ENCODE measurements at places on chromosomes 11 and 22. TPM values are rescaled to one million over a fixed set of nuclear protein-coding genes. Genes with fewer than 3 reads are reported as not detected.

DNA sequence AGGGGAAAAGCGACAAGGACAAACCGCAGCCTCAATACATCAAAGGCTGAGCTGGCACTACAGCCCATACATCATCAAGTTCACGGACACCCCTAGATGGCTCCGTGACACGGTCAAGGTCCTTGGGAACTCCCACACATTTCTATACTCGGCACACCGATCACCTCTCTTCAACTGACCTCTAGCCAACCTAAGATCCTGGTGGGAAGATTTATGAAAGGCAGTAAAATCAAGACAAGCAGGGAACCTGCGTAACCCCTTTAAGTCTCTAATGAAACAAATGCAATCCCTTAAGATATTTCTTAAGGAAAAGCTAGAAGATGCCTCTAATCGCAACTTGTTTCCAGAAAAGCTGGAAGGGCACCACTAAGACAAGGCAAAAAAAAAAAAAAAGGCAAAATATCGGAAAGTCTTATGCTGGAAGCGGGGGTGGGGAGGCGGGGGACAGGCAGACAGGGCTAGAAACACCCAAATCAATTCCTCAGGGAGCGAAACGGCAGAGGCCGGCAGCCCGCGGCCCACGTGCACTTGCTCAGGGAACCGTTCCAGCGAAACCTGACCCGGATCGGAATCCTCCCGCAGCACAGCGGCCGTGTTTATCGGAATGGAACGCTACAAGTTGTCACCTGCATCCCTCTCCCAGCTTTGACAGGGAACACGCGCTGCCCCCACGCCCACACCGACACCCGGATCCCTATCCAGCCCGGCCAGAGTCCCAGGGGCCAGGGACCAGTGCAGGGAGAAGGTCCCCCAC is 1.4 kb downstream of the ARHGAP20 start:
- DNase-seq = peak; percentile 84

DNA sequence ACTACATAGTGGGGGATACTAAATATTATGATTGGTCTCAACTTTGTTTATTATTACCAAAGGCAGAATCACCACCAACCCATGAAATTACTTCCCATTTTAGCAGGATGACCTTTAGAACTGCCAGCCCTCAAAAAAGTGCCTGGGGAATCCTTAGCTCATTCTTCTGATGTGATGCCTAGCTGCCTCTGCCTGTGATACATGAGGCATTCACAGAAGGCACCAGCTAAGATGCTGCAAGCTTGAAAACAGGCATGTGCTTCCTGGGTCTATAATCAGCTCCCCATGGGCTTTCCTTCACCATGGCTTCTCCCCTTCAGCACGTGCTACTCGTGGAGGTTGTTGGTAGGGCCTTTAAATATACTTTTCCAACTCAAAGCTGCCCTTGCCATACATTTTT is 50.4 kb upstream of the ARHGAP20 start:
- no peak for DNase-seq

GRCh38 chr11:101881586-101881985 is 33.2 kb upstream of the CEP126 start:
- DNase-seq = no peak

GRCh38 chr11:8871171-8871775 is 39.7 kb upstream of the AKIP1 start:
- peak; percentile 94 for DNase-seq

C2CD3 gene
- 12.4 TPM for total RNA-seq

KRTAP5-1 gene
- total RNA-seq = not detected

DNA sequence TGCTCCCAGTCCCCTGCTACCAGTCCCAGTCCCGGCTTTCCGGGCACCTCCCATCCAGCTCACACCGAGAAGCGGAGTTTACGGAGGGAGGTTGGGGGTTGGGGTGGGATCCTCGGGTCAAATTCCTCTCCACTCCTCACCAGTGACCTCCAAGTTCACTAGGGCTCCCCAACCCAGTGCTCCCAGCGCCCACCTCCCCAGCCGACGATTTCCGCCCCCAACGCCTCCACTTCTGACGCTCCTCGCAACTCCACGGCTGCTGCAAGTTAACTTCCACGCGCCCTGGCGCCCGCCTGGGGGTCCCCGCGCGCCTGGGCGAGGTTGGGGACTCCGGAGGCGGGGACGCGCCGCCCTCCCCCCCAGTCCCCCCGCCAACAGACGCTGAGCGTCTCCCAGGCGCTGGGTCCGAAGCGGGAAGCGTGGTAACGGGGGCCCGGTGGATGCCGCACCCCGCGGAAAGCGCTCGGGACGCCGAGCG is 526 bp downstream of the TPST2 start:
- DNase-seq = no peak

DNA sequence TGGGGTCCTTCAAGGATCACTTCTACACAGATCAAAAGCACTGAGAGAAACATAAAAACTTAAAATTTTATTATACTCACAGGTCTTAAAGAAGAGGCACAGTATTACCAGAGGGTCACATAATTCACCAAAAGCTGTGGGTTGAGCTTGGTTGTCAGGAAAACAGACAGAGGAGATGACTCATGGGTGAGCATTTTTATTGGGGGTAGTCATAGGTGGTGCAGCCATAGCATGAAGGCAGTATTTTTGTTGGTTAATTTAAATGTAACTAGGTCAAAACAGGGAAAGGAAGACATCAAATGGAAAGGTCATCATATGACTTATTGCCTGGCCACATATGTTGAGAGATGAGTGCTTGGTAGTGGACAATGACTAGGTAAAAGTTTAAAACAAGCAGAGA is 24.2 kb downstream of the OR5B17 start:
- peak; percentile 83 for DNase-seq

GRCh38 chr11:14095882-14096281 is 133.4 kb downstream of the SPON1 start:
- DNase-seq = peak; percentile 34

- DNase-seq = no peak
These were observed 59.9 kb downstream of the CYB5R2 start for GRCh38 chr11:7613394-7613720.

DNA sequence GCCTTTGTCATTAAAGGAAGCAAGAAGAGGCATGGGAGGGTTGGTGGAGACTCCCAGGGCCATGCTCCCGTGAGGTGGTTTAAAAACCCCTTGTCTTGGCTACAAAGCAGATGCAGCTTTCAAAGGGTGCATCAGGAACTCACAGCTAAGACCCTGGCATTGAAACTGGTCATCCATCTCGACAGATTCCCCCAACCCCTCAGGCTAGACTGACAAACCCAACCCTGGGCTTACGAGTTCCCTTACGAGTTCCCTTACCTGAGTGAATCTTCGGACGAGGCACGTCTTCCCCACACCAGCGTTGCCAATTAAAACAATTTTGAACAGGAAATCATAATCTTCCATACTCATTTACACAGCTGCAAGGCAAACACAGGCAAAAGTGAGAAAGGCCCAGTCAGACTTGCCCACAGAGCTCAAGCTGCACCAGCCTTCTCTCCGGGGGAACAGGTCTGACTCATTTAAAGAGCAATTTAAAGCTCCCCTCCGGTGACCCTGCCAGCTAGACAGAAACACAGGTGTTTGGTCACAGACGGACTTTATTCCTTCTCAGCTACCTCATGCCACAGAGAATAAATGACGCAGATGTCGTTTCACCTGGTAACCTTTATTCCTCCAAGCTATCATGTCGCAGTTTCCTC is 74.6 kb downstream of the RAB30 start:
- no peak for DNase-seq

ANO9 gene
- total RNA-seq = under 0.01 TPM

- peak; percentile 46 for DNase-seq
These were observed 27.7 kb downstream of the RSPH14 start for GRCh38 chr22:23113847-23114720.

PTPN5 gene
- not detected for total RNA-seq

DNA sequence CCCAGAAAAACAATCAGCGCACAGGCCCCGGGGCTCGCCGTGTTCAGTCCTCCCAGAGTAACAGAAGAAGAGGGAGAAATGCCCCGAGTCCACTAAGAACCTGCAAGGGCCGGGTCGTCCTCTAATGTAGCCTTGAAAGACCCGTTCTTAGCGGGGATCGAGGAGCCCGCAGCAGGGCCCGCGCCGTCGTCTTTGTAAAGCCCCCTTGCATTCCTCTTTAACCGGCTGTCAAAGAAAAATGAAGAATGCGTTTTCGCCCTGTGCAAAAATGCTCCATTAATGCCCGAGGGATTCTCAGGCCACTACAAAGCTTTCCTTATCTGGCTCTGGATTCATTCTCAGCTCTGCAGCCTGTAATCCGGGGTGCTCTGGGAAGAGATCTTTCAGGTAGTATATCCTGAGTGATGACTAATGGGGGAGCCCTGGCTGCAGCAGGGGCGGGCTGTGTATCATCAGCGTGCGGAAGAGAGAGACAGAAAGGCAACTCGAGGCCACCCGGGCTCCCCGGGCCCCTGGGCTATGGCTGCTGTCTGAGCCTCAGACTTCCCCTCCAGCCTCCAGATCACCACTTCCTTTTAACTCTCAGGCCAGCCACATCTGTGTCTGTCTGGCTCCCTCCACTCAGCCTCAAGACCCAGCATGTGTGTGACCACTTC is 78.2 kb downstream of the FBLN1 start:
- DNase-seq = peak; percentile 46

GLYAT gene
- total RNA-seq = not detected

GRCh38 chr11:502288-503178 is 4.5 kb downstream of the RNH1 start:
- peak; percentile 91 for DNase-seq

GRCh38 chr11:3802011-3802790 is 4.8 kb upstream of the NUP98 start:
- peak; percentile 96 for DNase-seq

DNA sequence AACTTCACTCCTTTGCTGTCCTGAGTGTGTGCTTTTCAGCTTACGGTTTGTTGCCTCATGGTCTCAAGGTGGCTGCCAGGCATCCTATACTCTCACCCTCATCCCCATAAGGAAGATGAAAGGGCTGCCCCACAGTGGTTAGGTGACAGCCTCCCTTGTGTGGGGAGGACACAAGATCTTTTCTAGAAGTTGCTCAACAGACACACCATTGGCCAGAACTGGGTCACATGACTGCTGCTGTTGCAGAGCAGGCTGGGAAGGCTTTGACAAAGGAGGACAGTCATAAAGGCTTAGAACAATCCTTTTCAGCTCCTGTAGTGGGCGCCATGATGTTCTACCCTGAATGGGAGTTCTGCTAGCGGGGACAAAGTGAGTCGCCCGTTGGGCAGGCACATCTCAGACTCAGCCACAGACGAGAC is 69.7 kb upstream of the RASD2 start:
- peak; percentile 17 for DNase-seq

DNA sequence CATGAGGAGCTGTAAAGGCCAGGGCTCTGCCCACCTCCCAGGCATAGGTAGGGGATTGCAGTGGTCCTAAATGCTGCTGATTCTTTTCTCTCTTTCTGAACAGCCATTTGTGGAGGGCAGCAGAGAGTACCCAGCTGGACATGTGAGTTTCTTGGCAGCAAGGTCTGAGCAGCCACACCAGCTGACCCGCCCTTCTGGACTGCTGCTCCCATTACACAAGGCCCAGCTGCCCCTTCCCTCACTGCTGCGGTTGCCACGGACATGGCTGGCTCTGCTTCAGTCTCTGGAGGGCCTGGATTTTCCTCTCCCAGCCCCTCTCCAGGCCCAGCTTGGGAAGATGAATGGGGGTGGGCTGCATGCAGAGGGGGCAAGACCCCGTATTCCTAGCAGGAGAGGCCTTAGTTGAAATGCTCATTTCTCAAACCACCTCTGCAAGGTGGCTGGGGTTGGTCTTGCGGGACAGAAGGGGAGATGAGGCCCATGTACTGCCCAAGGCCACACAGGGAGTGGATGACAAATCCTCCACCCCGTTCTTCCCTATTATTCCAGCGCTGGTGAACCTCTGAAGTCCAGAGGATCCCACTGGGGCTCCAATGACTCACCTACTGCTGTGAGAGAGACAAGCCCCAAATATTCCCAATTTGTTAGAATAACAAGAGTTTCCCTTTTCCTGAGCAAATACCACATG is 4.6 kb downstream of the LGALS12 start:
- peak; percentile 97 for DNase-seq

DNA sequence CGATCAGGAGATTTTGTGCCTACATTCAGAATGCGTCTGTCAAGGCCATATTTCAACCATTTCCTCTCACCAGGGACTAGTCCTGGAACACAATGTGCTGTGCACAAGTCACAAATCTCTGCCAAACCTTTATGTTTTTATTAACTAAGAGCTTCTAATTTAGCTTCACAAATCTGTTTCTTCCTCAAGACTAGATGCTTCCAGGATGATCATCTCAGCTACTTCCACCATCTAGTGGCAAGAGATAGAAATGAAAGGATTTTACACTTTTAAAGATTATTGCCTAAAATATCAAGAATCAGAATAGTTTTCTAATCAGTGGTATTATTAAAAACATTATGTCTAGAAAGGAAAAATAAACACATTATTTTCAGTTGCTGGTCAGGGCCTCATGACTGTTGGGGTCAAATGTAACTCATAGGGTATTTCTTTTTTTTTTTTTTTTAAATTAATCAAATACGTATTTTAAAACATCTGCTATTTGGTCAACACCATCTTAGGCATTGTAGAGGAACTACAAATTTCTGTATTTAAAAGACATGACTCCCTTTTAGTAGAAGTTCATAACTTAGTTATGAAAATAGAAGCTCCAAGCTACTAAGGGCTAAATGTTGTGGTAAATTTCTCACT is 1102.6 kb downstream of the DLG2 start:
- DNase-seq = peak; percentile 69

GRCh38 chr22:44033694-44034093 is 9.6 kb downstream of the PARVB start:
- DNase-seq = no peak

DNA sequence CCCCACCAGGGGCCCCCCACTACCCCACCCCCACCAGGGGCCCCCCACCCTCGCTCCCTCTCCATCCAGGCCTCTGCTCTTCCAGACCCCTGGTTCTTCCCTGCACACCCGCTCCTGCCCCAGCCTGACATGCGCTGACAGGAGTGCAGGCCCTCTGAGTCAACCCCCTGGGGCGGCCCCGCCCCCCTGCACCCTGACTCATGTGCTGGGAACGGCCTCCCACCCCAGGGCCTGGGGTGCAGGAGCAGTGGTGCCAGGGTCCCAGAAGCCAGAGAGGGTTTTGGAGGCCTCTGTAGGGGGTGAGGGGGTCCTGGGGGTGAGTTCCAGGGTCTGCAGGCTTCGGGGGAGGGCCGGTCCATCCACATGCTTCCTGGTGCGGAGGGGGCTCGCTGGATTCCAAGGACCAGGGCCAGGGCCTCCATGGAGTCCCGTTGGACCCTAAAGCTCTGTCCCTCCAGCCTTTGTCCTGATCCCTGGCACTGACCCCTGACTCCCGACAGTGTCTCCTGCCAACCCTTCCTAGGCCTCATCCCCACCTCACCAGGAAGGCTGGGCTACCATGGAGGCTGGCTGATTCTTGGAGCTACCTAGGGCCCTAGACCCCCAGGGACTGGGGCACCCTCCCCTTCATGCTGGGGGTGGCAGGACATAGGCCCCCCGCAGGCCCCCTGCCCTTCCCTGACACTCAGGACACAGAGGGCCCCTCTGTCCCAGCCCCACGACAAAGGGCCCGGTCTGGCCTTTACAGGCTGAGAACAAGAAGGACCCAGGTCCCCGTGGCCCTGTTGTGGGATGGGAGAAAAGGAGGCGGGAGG is 583 bp upstream of the PKP3 start:
- peak; percentile 100 for DNase-seq
